ENCODE measurements at places on chromosomes 5 and 9.

- DNase-seq = no peak
These were observed 23.7 kb upstream of the NPR3 start for GRCh38 chr5:32687499-32687831.

DNA sequence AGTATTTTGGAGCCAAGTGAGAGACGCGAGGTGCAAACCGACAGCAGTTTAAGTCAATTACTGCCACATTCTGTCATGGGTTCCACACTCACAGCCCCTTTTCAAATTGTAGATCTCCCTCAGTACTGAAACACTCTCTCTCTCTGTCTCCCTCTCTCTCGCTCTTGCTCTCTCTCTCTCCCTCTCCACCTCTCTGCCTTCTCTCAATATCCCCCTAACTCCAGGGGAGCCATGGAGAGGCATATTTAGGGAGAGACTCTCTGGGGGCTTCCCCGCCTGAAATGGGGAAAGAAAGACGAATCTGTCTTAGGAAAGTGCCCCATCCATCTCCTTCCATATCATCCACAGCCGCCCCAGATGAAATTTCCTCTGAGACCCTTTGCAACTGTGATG lies 1.6 kb downstream of the BRINP1 start:
- no peak for DNase-seq

DNA sequence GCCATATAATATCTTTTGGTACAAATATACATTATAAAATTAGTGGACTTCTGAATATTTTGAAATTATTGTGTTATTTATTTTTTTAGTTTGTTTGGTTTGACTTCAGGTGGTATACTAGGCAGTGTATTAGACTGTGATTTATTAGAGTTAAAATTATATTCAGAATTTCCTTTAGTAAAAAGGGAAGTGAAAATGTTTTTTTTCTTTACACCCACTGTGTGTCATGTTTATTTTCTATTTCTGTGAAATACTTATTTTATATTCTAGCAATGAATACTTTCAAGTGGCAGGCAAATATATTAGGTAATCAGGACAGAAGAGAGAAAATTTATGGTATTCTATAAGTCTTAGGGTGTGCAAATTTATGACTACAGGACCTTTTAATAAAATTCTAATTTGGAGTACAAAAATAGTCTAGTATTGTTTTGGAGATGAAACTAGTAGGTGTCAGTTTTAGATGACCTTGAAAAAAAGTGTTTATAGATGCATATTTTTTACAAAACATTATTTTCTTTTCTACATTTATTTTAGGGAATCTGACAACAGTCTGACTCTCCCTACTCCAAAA lies 8.8 kb downstream of the CSNK1G3 start:
- no peak for DNase-seq

GRCh38 chr5:1526681-1527131 lies 2.9 kb upstream of the LPCAT1 start:
- no peak for DNase-seq

DNA sequence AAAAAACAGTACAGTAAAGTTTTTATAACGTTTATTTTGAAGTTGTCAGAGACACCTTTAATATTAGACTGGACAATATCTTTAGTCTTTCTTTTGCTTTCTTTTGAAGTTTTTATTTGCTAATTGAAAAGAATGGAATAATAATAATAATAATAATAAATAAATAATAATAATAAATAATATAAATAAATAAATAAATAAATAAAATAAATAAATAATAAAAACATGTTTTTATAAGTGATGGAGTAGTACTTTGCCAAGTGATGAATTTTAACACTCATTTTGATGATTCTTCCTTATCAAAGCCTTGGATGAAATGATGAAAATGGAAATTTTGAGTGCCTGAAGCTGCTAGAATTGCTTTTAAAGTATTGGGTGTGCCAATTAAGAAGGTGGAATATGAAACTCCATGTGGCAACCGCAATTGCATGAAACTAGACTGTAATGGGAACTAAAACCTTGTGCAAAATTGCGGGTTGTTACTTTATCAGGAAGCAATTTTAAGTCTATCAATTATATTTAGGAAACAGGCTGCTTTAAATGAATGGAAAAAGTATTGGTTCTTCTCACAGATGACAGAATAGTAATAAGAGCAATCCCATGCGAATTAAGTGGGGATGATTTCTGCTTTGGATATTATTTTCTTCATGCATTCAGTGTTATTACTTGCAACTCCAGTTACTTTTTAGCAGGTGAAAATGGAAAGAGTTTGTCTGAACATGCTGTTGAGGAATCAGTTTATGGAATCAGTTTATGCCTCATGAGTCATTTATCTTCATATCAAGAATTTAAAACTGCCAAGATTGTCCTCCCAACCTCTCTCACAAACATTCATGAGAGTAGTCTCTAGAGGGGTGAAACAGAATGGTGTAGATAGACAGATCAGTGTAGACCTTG lies 4.6 kb downstream of the ANXA1 start:
- DNase-seq = no peak

GRCh38 chr5:119473241-119473640 lies 20.9 kb downstream of the HSD17B4 start:
- no peak for DNase-seq

DNA sequence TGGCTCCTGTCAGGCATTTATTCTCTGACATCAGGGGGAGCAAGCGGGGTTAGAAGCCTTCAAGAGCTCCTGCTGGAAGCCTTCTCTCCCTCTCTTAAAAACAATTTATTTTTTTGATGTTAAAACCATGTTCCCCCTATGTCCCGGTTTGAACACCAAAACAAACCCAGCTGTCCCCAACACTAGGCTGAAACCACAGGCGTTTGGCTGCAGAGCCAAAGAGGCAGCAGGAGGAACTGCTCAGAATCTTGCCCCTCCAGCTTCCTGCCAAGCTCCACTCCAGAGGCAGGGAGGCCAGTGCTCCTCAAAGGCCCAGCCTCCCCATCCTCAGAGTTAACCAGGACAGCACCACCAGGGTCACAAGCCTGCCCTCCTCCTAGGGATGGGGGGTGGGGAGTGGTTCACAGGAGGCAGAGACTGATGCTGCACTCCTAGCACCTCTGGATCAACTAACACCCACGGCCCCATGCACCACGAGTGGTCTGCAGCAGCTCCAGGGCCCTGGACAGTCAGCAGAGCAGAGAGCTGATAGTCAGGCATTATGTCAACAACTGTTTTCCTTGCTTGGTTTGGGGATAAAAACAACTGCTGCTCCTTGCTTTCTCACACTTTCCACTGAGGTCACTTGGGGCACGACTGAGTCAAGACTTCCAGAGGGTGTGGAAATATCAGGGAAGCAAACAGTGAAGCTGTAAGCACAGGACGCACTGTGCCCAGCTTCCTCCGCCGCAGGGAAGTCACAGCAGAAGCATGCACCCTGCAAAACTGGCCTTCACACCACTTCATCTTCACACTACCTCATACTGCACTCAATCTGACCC lies 96.5 kb upstream of the ADRA1B start:
- no peak for DNase-seq

DNA sequence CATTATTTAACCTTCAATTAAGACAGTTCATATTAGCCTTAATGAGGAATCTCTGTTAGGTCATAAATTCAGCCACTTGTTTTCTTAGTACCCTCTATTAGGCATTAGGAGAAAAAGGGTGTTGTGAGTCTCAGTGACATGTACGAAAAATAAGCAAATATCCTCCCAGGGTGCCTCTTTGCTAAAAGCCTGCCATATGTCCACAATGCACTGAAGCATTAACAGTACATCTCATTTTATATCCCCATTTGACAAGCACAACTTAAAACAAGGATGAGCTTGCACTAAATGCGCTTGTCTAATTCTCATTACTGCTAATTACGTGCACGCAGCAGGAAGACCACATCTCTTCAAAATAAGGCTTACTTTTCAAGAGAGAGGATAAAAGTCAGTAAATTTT lies 48.4 kb upstream of the SRFBP1 start:
- DNase-seq = no peak

DNA sequence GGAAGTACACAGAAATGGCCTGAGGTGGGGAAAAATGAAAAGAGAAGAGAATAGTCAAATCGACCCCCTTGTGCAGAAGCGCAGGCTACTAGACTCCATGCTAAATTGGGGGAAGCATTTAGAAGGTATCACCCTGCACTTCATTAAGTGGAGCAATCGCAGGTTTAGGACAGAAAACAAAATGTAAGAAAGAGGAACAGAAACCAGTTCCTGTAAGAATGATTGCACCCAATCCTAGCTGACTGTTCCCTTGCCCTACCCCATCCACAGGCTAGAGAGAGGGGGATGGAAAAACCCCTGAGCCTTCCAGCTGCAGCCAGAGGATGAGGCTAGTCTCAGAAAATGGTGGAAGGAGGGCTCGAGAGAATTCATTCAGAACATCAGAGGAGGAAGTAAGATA lies 23.9 kb upstream of the PPP1R2B start:
- no peak for DNase-seq

- DNase-seq = no peak
These were observed 6.1 kb downstream of the BASP1 start for GRCh38 chr5:17223367-17224185.

DNA sequence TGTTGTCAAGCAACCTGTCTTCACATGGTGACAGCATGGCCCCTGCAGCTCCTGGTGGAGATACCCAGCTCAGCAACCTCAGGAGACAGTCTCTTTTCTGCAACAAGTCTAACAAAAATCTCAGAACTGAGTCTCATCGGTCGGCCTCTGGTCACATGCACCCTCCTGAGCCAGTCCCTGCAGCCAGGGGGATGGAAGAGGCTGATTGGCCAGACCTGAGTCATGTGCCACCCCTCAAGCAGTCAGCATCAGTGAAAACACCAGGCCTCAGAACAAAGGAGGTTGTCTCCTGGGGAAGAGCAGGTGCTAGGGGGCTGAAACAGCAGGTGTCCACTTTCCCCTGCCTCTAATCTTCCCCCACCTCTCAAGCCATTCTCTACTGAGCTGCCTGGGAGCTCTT lies 54.4 kb downstream of the SMIM23 start:
- no peak for DNase-seq

GRCh38 chr5:84091127-84091799 lies 293.4 kb downstream of the EDIL3 start:
- no peak for DNase-seq
